ENCODE measurements at places on chromosomes 1 and 21. TPM values are rescaled to one million over a fixed set of nuclear protein-coding genes. Genes with fewer than 3 reads are reported as not detected.

DNA sequence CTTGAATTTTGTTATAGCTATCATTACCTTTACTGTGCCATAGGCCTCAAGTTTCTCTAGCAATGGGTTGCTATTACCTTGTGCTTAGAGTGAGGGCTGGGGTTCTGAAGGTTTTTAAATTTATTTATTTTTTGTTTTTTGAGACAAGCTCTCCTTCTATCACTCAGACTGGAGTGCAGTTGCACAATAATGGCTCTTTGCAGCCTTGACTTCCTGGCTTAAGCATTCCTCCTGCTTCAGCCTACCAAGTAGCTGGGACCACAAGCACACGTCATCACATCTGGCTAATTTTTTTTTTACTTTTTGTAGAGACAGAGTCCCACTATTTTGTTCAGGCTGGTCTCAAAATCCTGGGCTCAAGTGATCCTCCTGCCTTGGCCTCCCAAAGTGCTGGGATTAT, 41.5 kb downstream of the SNX27 start:
- no peak for DNase-seq

DNA sequence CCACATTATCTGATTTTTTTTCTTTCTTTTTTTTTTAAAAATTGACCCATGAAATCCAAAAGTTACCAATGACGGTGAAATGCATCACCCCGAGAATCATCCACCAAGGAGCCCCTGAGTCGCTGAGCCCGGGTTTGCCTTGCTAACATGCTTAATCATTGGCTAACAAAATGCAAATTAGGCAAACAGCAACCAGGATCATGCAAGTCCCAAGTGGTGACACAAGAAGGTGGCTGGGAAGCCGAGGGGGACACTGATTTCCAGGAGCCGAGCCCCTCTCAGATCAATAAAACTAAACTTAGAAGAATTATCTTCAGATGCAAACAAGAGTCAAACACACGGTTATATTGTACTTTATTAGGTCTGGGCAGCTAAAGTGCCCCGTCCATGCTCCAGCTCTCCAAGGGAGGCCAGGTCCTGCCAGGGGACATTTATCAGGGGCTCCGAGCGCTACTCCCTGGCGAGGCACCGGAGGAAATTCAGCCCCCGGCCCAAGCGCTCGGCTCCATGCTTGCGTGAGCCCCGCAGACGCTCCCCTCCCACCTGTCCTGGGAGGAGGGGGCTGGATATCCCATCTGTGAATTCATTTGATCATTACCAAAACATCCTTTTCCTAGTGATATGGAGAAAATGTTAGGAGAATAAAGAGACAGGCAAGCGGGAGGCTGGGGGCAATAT, 154.1 kb downstream of the NPHP4 start:
- no peak for DNase-seq

- DNase-seq = no peak
Observed at GRCh38 chr1:246459221-246459620, 47.9 kb downstream of the SMYD3 start.

DNA sequence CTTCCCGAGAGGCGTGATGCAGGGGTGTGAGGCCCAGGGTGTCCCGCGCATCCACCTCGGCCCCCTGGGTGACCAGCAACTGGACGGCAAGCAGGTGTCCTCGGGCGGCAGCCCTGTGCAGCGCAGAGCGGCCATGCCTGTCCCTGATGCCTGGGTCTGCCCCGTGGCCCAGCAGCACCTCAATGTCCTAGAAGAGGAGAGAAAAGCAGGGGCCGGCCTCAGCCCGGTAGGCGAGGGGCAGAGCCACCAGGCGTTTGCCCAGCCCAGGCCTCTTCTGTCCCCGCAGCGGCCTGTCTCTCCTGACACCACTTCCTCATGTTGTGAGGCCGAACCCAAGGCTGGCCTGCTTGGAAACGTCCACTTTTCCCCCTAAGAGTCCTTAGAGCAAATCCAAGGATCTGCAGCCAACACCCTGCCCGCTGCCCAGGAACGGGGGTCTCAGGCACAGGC, 1.7 kb downstream of the ANKRD65 start:
- no peak for DNase-seq

DNA sequence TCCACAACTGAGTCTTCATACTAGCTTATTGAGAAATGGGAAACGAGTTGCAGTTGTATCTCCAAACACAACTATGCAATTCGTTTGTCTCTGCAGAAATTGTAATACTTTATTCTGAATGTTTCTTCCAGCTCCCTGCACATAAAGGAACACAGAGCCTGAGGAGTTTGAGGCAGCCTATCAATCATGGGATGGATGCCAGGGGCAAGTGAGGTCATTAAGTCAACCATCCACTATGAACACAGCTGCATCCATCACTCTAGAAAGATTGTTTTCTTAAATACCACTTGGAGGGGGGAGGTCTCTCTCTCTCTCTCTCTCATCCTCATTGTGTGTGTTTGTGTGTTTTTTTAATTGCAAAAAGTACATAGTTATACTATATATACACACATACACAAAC, 2.9 kb upstream of the PSMB2 start:
- DNase-seq = no peak

- no peak for DNase-seq
Observed at GRCh38 chr1:151986501-151987190, 7.0 kb downstream of the S100A10 start.

- DNase-seq = no peak
Observed at GRCh38 chr1:194155962-194156361, 969.5 kb upstream of the B3GALT2 start.

DNA sequence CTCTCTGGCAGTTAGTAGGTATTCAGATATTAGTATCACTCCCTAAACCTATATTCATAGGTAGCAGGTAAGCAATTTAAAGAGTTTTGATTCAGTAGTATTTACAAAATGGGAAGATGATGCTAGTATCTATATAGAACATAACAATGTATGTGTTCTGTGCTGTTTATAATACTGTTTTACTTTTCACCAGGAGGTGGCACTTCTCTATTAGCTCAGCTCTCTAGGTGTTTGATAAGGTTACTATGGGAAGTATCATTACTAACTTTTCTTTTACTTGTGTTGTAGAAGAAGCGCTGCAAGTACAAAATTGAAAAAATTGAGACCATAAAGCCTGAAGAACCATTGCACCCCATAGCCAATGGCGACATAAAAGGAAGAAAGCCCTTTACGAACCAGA, 49.4 kb upstream of the FASLG start:
- no peak for DNase-seq

DNA sequence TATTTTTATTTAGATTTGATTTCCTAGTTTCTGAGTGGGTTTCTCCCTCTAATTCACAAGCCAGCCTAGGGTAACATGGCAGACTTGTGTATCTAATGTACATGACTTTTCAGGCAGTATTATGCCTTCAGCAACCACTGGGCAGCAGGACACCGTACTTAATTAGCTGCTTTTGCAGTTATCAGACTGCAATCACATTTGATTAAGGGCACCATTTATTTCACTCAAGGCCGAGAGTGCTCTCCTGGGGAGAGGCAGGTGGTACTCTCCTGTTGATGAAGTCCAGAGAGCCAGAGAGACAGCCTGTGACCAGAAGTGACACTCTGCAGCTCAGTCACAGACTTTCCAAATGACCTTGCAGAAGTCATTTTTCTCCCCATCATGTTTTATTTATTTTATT, 18.7 kb downstream of the CYYR1 start:
- DNase-seq = no peak

DNA sequence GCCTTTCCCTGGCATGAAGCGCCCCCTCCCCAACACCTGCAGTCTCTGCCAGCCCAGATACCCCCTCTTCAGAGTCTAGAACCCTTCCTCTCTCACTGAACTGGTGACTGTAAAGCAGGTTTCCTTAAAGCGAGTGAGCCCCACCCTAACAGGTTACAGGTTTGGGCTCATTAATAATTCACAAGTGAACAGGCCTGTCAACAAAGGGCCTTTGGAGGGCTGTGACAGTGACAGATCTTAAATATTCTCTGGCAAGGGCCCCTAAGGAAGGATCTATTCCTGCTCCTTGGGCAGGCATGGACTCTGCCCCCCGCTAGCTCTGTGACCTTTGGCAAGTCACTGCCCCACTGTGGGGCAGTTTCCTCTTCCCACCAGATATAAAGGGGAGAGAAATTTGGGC, 5.6 kb upstream of the TTC39A start:
- no peak for DNase-seq

DNA sequence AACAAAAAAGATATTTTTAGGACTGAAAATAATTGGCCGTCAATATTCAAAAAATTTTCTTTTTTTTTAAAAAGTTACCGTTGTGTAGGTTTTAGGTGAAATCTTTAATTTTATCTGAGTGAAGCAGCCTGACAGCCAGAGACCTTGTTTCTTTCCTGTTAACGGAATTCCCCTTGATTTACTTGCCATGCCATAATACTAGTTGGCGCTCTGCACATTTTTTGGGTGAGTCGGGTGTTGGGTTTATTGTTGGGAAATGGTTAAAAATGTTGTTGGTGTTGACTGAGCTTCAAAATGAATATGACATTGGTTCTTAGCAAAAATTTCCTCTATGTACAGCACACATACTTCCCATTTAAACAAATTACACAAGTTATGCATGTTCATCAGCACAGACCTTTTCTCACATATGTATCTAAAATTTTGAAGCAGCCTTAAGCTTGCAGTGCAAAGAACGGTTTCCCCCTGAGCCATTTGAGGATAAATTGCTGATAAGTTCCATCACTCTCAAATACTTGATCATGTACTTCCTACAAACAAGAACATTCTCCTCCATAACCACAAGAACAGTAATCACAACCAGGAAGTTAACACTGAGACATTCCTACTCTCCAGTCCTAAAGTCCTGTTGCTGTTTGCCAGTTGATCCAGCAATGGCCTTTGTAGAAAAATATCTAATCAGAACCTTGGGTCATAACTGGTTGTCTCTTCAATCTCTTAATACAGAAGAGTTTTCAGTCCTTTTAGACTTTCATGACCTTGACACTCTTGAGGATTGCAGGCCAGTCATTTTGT, 34.2 kb downstream of the CAMTA1 start:
- no peak for DNase-seq

DNA sequence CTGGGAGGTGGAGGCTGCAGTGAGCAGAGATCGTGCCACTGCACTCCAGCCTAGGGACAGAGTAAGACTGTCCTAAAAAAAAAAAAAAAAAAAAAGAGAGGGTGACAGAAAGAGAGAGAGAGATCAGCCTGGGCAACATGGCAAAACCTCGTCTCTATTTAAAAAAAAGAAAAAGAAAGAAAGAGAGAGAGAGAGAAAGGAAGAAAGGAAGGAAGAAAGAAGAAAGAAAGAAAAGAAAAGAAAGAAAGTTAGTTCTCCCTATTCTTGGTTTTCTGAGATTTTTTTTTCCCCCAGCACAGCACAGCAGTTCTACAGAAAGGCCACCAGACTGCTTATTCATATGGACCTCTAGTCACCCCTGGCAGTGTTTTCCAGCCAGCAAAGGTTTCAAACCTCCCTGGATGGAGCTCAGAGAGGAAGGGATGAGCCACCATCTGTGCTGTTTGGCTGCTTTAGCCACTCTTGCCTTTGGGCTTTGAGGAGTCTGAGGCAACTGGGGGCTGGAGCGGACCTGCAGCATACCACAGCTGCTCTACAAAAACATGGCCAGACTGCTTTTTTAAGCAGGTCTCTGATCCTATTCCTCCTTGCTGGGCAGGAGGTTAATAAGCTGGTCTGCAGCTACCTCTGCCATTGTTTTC, 10.6 kb downstream of the S100A6 start:
- no peak for DNase-seq

GRCh38 chr1:1210726-1211540, 3.0 kb downstream of the TNFRSF4 start:
- DNase-seq = no peak

GRCh38 chr1:87594736-87595383, 266.2 kb downstream of the LMO4 start:
- DNase-seq = no peak

DNA sequence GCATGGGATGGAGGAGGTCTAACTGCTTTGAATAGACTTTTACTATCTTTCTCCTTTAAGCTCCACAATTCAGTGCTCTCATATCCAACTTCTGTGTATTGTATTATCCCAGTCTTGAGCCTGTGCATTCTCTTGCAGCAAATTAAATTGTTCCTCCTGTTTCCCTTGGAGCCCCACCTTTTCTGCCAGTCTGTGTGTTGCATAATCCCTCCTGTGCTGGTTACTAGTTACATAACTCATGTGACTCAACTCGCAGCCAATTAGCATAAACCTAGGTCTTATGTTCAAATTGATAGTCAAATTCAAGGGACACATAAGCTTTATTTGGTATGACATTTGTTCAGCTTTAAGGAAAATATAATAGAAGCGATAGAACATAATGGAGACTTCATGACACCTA, 1863.5 kb downstream of the MRPL39 start:
- no peak for DNase-seq

- DNase-seq = peak; percentile 77
Observed at GRCh38 chr1:244074559-244075171, 23.6 kb downstream of the ZBTB18 start.

GRCh38 chr1:22806584-22806983, 95.9 kb downstream of the EPHB2 start:
- DNase-seq = no peak

- DNase-seq = no peak
Observed at GRCh38 chr1:22808186-22808675, 97.6 kb downstream of the EPHB2 start.

DNA sequence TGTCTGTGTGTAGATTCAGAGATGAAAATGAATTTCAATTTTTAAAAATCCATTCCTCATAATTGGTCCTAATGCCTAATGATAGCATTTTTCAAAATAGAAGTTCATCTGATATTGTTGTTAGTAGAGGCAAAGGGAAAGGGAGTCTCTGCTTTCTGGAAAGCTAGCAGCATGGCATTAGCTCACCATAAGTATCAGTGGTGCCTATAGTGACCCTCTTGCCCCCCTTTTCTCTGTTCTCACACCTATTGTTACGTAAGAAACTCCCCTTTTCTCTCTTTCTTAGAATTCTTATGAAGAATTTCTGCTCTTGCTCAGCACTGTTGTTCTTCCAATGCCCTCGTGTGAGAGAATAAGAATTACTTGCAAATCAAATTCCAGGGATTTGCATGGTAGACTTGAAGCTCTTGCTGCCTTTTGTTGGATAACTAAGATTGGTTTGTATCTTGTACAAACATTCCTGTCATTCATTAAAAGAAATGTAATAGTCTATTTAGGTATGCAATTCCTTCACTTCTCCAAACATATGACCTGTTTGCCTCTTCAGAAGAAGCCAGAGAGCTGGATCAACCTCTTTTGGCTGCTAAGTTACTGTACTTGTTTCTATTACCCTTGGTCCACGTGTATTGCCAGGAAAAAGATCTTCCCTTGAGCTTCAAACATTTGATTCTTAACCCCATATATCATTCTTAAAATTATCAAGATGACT, 69.2 kb upstream of the MAGI3 start:
- no peak for DNase-seq

- DNase-seq = no peak
Observed at GRCh38 chr1:150559656-150560010, 10.4 kb downstream of the ADAMTSL4 start.

The LAPTM5 gene
- 88.6 TPM for total RNA-seq

The SLAMF7 gene
- total RNA-seq = 6.4 TPM

The GRHL3 gene
- 0.90 TPM for total RNA-seq

The SEMA4A gene
- total RNA-seq = 6.4 TPM

The PRAMEF6 gene
- total RNA-seq = 0.09 TPM

The REN gene
- total RNA-seq = 0.66 TPM

The SELP gene
- 1.0 TPM for total RNA-seq

The RAB7B gene
- total RNA-seq = 8.6 TPM
